ENCODE measurements at places on chromosomes 5 and 9.

DNA sequence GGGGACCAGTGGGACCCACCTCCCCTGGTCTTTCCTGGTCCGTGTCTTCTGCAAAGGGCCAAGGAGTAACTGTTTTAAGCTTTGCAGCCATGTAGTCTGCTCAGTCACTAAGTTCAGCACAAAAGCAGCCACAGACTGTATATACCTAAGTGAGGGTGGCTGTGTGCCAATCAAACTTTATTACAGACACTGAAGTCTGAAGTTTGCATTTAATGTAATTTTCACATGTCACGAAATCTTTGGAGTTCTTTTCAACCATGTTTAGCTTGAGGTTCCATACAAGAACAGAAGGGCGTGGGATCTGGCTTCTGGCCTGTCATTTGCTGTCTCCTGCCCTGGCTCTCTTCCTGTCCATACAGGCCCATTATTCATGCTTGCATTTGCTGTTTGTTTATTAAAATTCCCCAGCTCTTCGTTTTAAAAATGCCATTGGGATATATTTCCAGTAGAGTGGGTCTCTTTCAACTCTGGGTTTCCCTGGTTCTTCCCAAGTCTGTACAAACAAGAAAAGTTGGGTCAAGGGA lies 64.2 kb upstream of the ECM2 start:
- no peak for DNase-seq

DNA sequence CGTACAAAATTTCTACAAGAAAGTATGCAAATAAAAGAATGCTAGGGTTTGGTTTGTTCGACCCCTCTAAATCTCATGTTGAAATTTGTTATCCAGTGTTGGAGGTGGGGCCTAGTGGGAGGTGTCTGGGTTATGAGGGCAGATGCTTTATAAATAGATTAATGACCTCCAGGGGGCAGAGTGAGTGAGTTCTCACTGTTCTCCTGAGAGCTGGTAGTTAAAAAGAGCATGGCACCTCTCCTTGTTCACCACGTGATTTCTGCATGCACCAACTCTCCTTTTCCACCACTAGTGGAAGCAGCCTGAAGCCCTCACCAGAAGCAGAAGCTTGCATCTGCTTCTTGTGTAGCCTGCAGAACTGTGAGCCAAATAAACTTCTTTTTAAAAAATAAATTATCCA lies 50.4 kb upstream of the FAM170A start:
- no peak for DNase-seq

DNA sequence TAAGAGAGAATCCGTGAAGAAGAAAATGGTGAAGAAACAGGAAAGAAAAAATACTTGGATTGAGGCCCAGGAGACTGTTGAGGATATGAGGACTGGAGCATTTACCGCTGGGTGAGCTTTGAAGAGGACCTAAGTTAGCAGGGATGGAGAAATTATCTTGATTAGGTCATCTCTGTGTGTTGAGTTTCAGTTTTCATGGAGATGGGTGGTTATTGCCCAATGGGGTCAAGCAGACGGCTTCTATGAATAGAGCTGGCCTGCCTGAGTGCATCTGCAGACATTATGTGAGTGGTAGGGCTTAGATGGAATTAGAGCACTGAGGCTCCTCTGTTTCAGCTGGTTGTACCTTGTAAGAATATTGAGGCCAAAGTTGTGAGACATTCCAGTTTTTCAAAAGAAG lies 245.4 kb upstream of the FBXL7 start:
- no peak for DNase-seq

- no peak for DNase-seq
These were observed 15.2 kb downstream of the EXD3 start for GRCh38 chr9:137407590-137408300.

- DNase-seq = no peak
These were observed 73.8 kb upstream of the SPINK5 start for GRCh38 chr5:147989994-147990393.

DNA sequence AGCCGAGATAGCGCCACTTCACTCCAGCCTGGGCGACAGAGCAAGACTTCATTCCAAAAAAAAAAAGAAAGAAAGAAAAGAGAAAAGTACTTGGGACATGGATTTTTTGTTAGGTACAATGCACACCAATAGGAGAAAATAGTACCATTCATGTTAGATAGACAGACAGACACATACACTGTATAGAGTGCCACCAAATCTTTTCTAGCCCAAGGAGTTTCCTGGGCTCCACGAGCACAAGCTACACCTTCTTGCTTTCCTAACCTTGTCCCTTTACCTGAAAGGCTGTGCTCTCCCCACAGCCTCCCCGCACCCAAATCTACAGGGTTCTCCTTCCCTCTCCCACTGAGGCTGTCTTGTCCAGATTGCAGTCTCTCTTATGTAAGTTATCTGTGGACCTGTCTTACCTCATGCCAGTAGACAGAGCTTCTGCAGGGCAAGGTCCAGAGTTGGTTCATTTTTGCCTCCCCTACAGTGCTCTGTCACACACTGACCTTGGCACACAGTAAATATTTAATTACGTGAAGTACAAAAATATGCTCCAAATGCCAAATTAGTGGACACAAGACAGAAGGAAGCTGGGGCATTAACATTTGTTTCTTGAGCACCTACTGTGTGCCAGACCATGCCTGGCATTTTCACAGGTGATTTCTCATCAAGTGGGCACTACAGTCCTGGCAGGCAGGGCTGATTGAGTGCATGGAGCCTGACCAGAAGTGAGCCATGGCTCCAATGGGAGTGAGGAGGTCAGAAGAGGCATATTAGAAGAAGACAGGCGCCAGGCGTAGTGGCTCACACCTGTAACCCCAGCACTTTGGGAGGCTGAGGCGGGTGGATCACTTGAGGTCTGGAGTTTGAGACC lies 5.9 kb downstream of the ALAD start:
- DNase-seq = no peak

DNA sequence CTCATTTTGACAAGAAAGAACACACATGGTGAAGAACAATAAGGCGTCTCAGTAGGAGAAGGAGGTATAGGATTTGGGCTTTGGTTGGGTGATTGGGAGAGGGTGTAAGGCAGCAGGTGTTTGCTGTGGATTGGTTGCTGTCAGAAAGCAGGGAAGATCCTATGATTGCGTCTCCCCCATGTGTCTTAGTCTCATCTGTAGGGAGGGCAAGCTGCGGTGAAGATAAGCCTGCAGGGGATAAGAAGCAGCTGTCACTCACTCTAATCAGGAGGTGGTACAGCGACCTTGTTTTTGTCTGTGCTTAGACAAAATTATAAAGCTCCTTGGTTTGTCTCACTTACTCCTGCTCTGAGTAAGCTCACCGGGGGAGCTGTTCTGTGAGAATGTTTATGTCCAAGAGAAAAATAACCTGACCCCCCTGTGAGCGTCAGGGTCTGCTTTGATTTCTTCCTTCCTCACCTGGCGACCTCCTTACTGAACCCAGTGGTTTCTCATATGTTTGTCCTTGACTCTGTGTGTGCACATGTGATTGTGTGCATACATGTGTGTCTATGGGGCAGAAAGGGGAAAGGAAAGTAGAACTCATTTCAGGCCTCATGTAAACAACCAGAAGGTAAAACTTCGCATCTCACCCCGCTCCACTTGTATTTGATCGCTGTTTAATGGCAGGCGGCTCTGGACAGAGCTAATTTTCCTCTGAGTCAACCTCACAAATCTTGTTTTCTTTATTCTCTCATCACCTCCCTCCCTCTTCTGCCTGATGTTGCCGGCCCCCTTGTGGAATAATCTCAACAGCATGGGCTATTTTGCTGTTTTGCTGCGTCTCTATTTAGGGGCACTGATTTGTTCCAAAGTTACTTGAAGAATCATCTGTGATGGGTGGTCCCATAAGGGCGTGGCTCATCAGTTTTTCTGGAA lies 105.6 kb downstream of the TENT4A start:
- no peak for DNase-seq

GRCh38 chr9:131843989-131844744 lies 104.3 kb upstream of the RAPGEF1 start:
- DNase-seq = no peak

DNA sequence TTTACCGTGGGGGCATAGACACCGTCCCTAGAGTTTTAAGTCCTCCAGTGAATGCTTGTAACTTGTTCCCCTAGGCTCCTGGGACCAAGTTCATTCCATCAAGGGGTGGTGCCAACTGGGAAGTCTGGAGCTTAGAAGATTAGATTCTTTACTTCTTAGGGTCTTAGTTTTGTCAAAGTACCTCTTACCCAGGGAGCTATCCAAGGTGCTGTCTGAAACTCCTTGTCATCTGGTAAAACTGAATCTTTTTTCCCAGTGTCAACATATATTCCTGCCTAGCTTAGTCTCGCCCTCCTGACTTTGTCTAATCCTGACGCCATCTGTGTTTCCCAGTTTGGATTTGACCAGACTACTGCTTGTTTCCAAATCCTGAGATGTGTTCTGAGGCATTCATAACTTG lies 41.6 kb downstream of the MAMDC2 start:
- no peak for DNase-seq

GRCh38 chr5:142743592-142744441 lies 26.4 kb upstream of the ARHGAP26 start:
- DNase-seq = no peak

GRCh38 chr5:177471610-177472356 lies 1.7 kb downstream of the DBN1 start:
- DNase-seq = no peak

GRCh38 chr9:14424983-14425382 lies 111.0 kb upstream of the NFIB start:
- DNase-seq = no peak

All from smooth muscle cell of the brain vasculature (primary cell).